ENCODE measurements at places on chromosomes 5 and 9.

GRCh38 chr9:124392871-124393460, 22.3 kb downstream of the PSMB7 start:
- no peak for DNase-seq

DNA sequence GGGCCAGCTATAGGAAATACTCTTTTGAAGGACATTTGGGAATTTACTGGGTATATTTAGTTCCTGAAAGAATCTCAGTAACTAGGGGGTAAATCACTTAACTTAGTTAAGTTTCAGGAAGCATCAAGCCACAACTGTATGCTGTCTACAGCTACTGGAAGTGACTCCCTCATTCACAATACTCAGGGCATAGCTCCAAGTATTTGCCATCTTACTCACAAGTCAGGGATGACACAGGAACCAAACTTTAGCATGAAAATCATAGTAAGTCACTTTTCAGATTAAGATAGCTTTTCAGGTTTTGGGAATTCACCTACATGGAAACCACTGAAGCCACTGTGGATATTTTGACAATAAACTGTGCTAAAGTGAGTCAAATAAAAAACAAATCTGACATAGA, 242.4 kb upstream of the ATP10B start:
- no peak for DNase-seq

GRCh38 chr9:30977965-30978364, 1406.5 kb upstream of the ACO1 start:
- no peak for DNase-seq

GRCh38 chr9:137078701-137079400, 1.5 kb downstream of the UAP1L1 start:
- no peak for DNase-seq

DNA sequence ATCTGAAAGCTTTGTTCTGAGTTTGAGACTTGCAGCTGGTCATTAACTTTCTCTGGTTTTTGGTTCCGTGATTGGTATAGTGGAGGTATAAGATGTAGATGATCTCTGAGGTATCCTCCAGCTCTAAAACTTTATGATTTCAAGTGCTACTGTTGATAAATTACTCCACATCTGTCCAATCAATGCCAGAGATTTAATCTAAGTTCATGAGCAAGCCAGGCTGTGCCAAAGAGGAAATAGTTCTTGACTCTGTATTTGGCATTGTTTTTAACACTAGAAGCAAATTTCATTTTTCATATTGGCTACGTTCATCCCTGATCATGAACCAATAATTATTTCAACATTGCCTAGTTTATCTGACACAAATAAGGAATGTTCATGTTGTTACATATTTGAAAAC, 28.5 kb upstream of the CHD1 start:
- DNase-seq, result no peak

- no peak for DNase-seq
Measured at GRCh38 chr5:56640763-56641406, 174.5 kb upstream of the MAP3K1 start.

DNA sequence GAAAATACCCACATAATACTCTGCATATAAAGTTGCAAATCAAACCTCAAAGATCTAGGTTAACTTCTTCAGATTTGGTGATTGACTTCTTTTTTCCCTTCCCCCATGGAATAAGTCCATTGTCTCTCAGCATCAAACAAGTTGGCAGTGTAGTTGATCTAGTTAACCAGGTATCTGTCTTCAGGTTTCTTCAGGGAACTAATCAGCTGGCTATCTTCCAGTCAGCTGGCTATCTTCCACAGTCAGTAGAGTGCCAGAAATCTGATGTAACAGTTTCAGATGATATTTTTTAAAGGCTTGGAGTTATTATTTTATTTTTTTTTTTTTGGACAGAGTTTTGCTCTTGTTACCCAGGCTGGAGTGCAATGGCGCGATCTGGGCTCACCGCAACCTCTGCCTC, 16.8 kb downstream of the TNFSF15 start:
- DNase-seq, result no peak

DNA sequence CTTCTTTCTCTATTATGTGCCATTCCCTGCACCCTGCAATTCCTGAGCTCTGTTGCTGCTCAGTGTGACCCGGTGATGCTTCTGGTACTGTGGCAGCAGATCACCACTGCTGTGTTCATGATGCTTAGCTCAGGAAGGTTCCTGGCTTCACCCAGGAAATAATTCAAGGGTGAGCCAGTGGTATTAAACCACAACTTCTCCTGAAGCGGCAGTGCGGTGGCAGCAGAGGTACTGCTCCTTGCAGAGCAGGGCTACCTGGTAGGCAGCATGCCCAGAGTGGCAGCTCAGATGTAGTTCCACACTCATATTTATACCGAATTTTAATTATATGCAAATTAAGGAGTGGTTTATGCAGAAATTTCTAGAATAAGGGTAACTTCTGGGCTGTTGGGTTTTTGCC, 213.8 kb upstream of the ZNF608 start:
- DNase-seq, result no peak

All from stimulated activated CD4-positive, alpha-beta T cell treated with anti-CD3 and anti-CD28 coated beads, Interleukin-15, amount 100 ng/mL, for 24 hours (primary cell).